ENCODE measurements at places on chromosomes 7 and 10. TPM values are rescaled to one million over a fixed set of nuclear protein-coding genes. Genes with fewer than 3 reads are reported as not detected.

The RET gene
- not detected for total RNA-seq

The PLCE1 gene
- 4.4 TPM for total RNA-seq

The NEURL1 gene
- total RNA-seq: 0.66 TPM

The EMX2 gene
- not detected for total RNA-seq

The ADAM22 gene
- total RNA-seq: 7.2 TPM

The C10orf143 gene
- 1.4 TPM for total RNA-seq

The CALML5 gene
- total RNA-seq: not detected

The JCAD gene
- total RNA-seq: under 0.01 TPM

The MCM10 gene
- 26.8 TPM for total RNA-seq

The NYAP1 gene
- 0.08 TPM for total RNA-seq

The LRRD1 gene
- total RNA-seq: 0.15 TPM

The SRRM3 gene
- 4.2 TPM for total RNA-seq

The IGFBP1 gene
- 0.38 TPM for total RNA-seq

The ANKRD30A gene
- total RNA-seq: 7.1 TPM

The CRYGN gene
- total RNA-seq: not detected

The EGFR gene
- 12.6 TPM for total RNA-seq

The OR6V1 gene
- not detected for total RNA-seq

The SFRP5 gene
- 0.94 TPM for total RNA-seq

The TAS2R40 gene
- total RNA-seq: not detected

The OPALIN gene
- total RNA-seq: not detected

The TMEM130 gene
- 0.15 TPM for total RNA-seq

The DIP2C gene
- total RNA-seq: 4.6 TPM

The NKX2-3 gene
- not detected for total RNA-seq

The PSMG3 gene
- 146 TPM for total RNA-seq

The DOCK4 gene
- total RNA-seq: 26.1 TPM

The TEX47 gene
- not detected for total RNA-seq

The INHBA gene
- 65.2 TPM for total RNA-seq

The ZNF3 gene
- 28.2 TPM for total RNA-seq

The NUTM2A gene
- 0.45 TPM for total RNA-seq

The GIMAP8 gene
- not detected for total RNA-seq

The IKZF1 gene
- total RNA-seq: not detected

The STEAP4 gene
- total RNA-seq: not detected
